Caki2 (cell line): ENCODE measurements at places on chromosomes 2 and 18.

DNA sequence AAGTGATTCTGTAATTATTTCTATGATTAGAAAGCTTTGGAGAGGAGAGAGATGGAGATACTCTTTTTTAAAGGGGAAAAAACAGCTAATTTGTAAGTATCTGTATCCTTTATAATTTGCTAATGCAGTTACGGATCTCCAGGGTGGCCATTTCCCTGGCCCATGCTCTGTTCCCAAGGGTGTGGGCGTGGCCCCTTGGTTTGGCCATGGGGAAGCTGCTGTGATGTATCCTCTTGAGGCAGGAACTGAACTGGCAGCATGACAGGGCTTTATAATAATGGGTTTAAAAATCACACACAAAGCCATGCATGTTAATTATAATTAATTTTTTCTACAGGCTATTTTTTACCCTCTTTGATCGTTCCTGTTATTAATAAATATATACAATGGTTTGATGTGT is 27.0 kb downstream of the TRAPPC12 start:
- no peak for DNase-seq

GRCh38 chr18:60350941-60351340 is 21.6 kb downstream of the MC4R start:
- DNase-seq: no peak

- DNase-seq: peak; percentile 55
These were observed 103.4 kb upstream of the MSH2 start for GRCh38 chr2:47299555-47299954.

GRCh38 chr18:59912007-59912550 is 12.3 kb downstream of the PMAIP1 start:
- DNase-seq: no peak

- DNase-seq: no peak
These were observed 102.2 kb upstream of the TGFA start for GRCh38 chr2:70655786-70656185.

GRCh38 chr2:60551240-60552077 is 2.0 kb downstream of the BCL11A start:
- no peak for DNase-seq

GRCh38 chr18:35953688-35954087 is 18.8 kb upstream of the RMP24 start:
- no peak for DNase-seq

DNA sequence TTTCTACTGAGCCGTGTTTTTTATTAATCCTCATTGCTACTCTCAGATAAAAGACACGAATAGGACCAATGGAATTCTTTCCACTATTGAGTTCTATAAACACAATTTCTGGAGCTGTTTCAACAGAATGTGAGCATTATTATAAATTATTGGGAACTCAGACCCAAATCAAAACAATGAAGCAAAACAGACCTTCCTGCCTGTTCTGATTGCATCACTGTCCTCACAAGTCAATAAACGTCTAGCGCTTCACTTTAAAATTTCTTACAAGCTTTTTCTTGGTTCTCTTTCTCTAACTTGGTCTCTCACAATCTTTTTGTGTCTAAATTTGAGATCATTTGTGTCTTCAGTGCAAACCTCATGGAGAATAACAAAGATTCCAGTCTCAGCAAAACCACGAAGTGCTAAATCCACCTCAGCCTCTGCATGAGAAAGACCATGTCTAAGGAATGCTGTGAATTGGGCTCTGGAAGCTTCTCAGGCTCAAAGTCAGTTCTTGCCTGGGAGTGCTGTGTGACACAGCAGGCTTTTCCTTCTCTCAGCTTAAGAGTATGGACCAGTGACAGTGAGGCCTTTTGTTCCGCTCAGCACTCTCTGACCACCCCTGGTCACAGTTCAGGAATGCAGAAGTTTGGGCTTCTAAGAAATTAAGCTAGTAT is 22.8 kb downstream of the ARHGAP28 start:
- DNase-seq: no peak

DNA sequence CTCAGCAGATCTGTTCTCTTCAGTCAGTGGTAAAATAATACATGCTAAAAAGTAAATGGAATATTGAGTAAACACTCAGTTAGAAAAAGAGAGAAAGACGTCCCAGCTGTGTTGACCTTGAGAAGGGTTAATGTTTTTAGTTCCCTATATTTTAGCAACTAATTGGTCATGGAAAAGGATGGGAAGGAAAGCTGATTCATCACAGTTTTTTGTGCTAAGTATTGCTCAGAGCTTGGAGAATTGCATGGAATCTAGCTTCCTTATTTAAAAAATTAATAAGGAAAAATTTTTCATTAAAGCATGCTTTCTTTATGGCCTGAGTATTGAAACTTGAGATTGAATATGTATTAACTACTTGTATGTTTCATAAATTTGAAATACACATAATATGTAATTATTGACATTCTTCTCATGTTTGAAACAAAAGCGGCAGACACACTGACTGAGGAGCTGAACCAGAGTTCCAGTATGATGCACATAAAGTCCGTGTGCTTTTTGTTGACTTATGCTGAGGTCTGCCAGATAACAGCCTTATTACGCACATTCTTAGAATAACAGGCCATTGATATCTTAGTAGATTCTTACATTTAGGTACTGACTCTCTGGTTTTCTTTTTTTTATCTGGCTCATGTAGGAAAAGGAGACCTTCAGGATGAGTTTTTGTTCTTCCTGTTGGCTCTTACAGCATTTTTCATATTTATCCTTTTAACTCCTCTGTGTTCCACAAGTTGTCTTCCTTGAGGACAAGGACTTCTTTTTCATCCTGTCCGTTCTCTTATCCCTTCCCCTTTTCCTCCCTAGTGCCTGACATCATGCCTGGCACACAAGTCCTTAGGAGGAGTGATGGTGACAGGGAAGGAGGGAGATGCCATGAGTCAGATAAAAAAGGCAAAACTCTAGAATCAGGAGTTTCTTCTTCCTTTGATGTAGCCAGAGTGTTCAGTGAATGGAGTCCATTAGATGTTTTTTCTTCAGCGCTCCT is 194.1 kb downstream of the PTPRM start:
- DNase-seq: no peak

- DNase-seq: no peak
These were observed 51.0 kb downstream of the SF3B1 start for GRCh38 chr2:197383825-197384224.

- DNase-seq: no peak
These were observed 8.5 kb upstream of the AGAP1 start for GRCh38 chr2:235485362-235485761.

- peak; percentile 51 for DNase-seq
These were observed 45.6 kb downstream of the ATOH8 start for GRCh38 chr2:85799215-85799956.

DNA sequence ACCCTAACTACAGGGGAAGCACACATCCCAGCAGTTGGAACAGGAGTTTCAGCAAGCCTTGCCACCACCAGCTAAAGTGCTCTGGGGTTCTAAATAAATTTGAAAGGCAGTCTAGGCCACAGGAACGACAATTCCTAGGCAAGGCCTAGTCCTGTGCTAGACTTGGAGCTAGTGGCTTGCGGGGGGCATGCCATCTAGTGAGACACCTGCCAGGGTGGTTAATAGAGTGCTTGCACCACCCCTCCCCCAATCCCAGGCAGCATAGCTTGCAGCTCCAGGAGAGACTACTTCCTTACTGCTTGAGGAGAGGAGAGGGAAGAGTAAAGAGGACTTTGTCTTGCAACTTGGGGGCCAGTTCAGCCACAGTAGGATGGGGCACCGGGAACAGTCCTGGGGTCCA is 101.8 kb downstream of the SLC39A10 start:
- no peak for DNase-seq

- no peak for DNase-seq
These were observed 115.2 kb downstream of the GFPT1 start for GRCh38 chr2:69271831-69272257.

DNA sequence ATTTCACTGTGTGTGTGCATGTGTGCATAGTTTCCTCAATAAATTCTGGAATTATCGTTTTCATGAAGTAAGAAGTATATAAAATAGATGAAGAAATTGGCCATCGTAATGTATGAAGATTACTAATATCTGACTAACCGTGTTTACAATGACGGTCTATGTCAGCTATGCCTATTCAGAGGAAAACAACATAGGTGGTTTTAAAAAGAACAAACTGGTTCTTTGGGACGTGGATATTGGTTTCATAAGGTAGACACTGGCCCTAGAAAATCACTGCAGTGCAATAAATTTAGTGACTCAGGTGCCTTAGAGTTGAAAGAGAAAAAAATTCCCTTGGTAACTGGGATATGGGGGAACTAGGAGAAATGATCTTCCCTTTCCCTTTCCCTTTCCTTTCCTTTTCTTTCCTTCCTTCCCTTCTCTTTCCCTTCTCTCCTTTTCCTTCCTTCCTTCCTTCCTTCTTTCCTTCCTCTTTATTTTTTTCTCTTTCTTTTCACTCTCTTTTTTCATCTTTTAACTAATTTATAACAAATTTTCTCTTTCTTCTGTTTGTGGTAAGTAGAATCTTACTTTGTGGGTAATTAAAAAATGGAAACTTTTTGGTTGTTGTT is 36.4 kb downstream of the MAP2 start:
- DNase-seq: no peak

DNA sequence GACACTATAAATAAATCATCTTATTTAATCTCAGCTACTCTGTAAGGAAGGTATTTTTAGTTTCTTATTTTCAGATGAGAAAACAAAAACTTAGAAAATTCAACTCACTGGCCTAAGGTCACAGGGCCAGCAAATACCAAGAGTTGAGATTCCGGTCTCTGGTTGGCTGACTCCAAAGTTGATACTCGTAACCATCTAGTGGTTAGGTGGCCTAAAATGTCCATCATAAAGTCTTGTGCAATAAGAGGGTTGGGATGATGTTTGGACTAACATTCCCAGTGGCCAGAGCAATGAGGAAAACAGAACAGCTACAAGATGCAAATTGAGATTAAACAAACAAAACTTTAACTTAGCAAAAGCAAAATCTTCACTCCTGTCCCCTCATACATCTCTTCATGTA is 360.3 kb downstream of the FIGN start:
- no peak for DNase-seq

GRCh38 chr2:164496881-164497280 is 124.4 kb downstream of the GRB14 start:
- no peak for DNase-seq

GRCh38 chr2:232219496-232219870 is 159.1 kb upstream of the ALPP start:
- DNase-seq: no peak

DNA sequence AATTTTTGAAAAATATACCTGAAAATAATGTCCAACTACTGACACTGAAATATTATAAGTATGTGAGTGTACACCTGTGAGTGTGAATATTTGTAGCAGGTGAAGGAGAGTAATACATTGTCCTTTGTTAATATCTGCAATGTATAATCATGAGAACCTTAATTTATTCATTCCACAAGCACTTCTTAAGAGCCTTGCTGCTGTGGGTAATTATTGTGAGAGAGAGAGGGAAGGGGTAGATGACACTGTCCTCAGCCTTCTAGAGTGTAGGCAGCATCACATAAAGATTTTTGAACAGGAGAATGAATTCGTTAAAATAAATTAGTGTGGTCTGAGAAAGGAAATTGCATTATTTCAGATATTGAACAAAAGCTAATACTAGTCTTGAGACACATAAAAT is 157.2 kb downstream of the MAP2 start:
- DNase-seq: no peak

DNA sequence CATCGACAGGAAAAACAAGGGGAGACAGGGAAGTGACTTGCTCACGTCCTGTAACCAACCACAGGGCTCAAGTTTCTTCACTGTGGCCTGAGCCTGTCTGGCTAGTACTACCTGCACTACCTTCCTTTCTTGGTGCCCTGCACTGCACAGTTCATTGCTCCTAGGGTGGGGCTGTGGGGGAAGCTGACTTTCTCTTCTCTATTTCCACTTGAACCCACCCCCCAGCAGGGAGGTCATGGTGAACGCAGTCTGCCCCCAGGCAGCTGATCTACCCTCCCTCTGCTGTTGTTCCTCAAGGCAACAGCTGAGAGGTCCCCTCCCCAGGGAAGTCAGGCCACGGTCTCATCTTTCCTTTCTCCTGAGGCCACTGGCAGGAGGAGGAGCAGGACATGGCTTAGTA is 532.1 kb downstream of the SOX11 start:
- no peak for DNase-seq

- DNase-seq: no peak
These were observed 129.8 kb downstream of the PDE11A start for GRCh38 chr2:177942731-177943130.

- no peak for DNase-seq
These were observed 304.1 kb downstream of the NRXN1 start for GRCh38 chr2:50727636-50728339.

DNA sequence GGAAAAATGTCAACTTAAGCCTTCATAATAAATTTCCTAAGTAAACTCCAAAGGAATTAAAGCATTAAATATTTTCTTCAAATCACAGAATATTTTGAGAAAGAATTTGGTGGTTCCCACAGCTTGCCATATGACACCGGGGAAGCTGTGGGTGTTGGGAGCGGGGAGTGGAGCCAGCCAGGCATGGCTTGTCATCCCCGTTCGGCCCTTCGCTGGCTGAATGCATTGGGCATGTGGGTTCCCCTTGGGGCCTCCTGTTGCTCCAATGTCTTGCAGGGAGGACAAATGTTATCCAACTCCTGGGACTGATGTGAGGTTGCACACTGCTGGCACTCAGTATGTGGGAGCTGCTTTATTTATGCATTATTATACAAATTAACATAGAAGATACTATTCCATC is 18.6 kb downstream of the NGEF start:
- no peak for DNase-seq

GRCh38 chr2:144374163-144374661 is 145.7 kb downstream of the ZEB2 start:
- no peak for DNase-seq

DNA sequence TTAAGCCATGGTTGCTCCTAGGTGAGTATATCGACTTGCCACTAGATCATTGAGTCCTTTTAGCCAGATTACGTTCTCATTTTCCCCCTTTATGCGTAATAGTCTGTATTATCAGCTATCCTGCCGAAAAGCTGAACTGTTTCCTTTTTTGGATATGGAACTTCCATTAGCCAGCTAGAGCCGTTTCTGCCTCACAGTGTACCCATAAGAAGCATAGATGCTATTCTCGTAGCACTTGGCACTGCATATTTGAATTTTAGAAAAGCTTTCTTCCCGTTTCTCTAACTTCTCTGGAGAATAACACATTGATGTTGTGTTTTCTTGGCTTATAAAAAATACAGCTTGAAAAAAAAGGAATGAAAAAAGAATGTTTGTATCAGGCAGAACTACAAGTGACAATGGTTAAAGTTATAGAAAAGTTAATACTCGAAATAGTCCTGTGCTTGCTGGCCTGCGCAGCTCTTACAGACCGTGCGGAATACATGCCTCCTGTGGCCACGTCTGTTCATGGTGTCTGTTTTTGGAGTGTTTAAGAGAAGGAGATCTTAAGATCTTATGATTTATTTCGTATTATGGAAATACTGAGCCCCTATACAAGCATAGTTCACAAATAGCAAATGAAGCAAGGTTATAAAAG is 710 bp downstream of the DUSP19 start:
- no peak for DNase-seq

GRCh38 chr18:77249569-77250500 is at the start of gene GALR1:
GALR1 (plus strand) TSS chr18:77249848; CDS start chr18:77250549, 701 bp downstream.
- DNase-seq: no peak
